D341Med (cell line): ENCODE measurements at places on chromosomes 1 and 21.

DNA sequence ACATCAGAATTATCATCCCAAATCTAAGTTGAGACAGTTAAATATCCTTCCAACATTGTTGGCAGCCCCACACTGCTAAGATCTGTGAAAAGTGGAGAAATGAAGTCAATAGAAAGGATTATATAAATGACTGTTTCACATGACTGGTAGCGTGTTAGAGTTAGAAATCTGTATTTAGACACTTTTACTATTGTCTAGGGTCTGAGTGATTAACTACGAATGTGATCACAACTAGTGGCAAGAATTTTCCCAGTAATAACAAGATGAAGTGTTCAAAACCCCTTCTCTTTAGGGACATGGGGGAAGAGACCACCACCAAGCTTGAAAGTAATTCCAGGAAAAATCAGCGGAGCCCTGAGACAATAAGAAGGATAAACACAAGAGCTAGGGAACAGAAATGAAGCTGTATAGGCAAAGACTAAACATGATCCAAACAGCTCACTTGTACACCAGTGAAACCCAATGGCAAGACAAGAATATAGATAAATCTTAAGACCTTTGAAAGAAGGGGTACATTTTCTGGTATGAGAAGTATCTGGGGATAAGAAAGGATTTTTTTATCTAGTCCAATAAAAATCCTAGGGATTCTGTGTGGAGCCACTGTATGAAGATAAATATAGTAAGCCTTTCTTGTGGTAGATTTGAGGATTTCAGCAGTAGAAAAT is 646.6 kb upstream of the USP24 start:
- DNase-seq = no peak

- DNase-seq = no peak
These were observed 1.5 kb downstream of the KIF1B start for GRCh38 chr1:10211805-10212410.

DNA sequence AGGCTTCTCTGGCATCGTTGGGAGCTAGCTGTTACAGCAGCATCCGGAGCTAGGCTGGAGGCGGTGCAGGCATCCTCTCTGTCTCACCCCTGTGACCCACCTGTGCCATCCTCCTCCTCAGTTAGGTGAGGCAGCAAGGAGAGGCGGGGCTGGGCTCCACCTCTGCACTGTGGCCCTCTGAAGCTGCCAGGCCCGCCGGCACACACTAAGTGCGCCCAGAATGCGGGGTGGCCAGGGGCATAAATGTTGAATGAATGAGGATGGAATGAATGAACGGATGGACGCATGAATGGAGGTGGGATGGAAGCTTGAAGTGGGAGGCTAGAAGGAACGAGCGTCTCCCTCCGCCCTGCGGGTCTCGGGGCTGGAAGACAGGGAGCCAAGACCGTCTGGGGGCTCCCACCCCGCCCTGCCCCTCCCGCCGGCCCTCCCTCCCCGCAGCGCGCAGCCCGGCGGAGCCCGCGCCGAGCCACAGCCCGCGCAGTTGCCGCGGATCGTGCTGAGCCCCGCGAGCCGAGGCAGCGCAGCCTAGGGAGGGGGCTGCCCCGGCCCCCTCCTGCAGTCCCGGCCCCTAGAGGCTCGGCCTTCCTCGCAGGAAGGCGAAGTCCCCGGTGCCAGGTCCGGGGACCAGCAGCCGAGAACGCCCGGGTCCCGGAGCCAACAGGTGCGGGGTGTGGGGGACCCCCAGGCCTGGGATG is at the start of gene HCRTR1:
Gene HCRTR1, plus strand, starts transcription at position 472 of the 698 bp plus-strand sequence. CDS start 1,504 bp downstream, outside the sequence.
- peak; percentile 58 for DNase-seq

- DNase-seq = no peak
These were observed 56.0 kb downstream of the CD46 start for GRCh38 chr1:207807690-207808321.

- no peak for DNase-seq
These were observed 13.8 kb downstream of the SSBP3 start for GRCh38 chr1:54392401-54392800.

- DNase-seq = no peak
These were observed 53.4 kb downstream of the ZBTB18 start for GRCh38 chr1:244104309-244105060.

DNA sequence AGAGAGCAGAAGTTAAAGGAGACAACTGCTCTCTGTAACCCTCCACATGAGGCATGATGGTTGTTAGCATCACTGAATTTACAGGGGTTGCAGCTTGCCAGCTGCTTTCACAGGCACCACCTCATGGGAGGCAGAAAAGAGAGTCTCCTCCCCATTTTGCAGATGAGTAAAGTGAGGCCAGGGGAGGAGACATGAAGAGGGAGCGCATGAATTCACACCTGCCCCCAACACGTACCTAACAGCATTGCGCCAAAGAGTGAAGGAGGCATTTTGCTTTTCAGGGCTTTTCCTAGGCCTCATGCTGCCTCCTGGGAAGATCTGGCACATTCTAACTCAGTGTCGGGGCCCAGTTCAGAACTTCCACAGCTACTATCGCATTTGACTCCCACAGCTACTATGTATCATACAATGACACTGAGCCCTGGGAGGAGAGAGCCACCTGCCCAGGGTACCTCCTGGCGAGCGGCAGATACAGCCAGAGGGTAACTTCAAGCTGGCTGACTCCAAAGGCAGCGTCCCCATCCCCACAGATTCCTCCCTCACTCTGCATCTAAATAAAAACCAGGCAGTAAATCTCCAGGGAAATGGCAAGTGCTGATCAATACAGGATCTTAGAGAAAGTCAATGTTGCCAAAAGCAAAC is 34.0 kb downstream of the GLIS1 start:
- no peak for DNase-seq

DNA sequence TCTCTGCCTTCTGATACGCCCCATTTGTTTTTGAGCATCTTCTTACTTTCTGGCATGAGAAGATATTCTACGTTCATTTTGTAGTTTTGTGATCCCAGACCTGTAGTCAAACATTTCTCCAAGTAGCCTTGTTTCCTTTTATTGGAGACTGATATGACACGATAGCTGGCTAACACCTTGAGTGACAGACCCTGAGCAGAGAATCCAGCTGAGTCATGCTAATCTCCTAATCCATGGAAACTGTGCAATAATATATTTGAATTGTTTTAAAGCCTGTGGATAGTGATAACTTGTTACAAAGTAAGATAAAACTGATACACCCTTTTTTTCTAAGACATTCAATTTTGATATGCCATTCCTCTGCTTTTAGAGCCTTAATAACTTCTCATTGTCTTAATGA is 1.2 kb upstream of the IFI44L start:
- no peak for DNase-seq

DNA sequence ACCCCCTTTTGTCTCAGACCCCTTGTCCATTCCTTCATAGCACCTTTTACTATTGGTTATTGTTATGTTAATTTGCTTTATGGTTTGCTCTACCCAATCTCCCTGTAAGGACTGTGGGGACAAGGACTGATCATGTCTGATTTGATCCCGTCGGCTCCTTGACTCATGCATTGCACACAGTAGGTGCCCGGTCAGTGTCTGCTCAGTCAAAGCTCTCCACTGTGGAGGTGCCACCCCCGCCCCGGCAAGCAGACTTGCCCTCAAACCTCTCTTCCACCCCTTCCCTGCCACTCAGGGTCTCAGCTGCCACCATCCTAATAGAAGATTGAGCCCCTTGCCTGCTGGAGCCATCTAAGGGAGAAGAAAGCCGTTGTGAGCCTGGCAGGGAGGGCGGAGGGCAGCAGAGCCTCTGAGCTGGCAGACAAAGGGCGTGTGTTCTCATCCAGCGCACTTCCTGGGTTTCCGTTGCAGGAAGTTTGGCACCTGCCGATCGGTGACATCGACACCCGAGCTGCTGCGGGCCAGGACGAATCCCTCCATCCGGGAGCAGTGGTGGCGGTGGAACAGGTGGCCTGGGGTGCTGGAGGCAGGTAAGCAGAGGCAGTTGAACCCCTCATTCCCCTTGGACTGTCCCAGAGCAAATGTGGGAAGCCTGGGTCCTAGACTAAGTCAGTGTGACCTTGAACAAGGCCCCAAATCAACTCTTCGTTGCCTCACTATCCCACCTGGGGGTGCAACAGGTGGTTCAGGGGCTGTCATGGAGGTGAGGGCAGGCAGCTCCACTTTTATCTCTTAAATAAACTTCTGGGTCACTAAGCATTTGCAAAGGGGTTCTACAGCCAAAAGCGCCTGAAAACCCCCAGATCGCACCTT is 2.2 kb upstream of the FBLIM1 start:
- no peak for DNase-seq

- DNase-seq = no peak
These were observed 28.3 kb downstream of the ARID1A start for GRCh38 chr1:26724118-26724517.

- no peak for DNase-seq
These were observed 1.4 kb upstream of the NUP133 start for GRCh38 chr1:229509576-229509975.

GRCh38 chr21:36989699-36990507 is 16.6 kb upstream of the RIPPLY3 start:
- DNase-seq = peak; percentile 99

DNA sequence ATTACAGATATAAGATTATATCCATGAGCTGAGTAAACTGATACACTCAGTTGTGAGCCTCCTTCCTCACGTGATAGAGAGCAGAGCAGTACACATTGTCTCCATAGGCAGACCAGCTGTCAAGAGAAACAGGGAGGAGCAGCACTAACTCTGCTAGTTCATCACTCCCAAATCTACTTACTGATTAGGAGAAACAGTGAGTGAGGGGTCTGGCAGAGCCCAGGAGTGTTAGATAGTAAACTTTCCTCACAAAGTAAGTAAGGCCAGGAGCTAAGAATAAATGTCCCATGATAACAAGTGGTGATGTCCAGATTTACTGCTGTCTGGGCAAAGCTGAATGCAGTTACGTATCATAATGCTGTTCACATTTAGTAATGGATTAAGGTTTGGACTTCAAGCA is 168.6 kb upstream of the KCNK2 start:
- no peak for DNase-seq

- no peak for DNase-seq
These were observed 112.2 kb upstream of the MROH9 start for GRCh38 chr1:170823120-170823519.

- no peak for DNase-seq
These were observed 177.5 kb downstream of the HIVEP3 start for GRCh38 chr1:41741244-41741643.

GRCh38 chr1:42177541-42177981 is 13.0 kb upstream of the GUCA2A start:
- no peak for DNase-seq

- DNase-seq = no peak
These were observed 38.6 kb downstream of the GPR3 start for GRCh38 chr1:27430903-27431600.

GRCh38 chr1:1534401-1535154 is 5.8 kb downstream of the TMEM240 start:
- peak; percentile 34 for DNase-seq

GRCh38 chr1:4612991-4613390 is 41.4 kb upstream of the AJAP1 start:
- DNase-seq = no peak

GRCh38 chr1:93671099-93671621 is 10.5 kb downstream of the BCAR3 start:
- DNase-seq = no peak

GRCh38 chr1:39829791-39830533 is 41.3 kb upstream of the BMP8B start:
- no peak for DNase-seq

DNA sequence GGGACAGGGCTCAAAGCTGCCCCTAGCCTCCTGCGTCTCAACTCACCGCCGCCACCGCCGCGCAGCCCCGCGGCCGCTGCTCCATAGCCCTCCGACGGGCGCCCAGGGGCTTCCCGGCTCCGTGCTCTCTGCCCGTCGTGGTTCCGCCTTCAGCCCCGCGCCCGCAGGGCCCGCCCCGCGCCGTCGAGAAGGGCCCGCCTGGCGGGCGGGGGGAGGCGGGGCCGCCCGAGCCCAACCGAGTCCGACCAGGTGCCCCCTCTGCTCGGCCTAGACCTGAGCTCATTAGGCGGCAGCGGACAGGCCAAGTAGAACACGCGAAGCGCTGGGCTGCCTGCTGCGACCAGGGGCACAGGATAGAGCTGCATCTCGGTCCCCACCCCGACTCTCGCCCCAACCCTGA is at the start of gene TNFRSF25:
Gene TNFRSF25, minus strand, starts transcription at position 151 of the 400 bp plus-strand sequence. Its CDS starts 66 bp downstream, at position 85.
- DNase-seq = no peak

- DNase-seq = no peak
These were observed 310.0 kb upstream of the SNX7 start for GRCh38 chr1:98351561-98351960.

- DNase-seq = no peak
These were observed 259.4 kb upstream of the DAB1 start for GRCh38 chr1:57683037-57683942.

GRCh38 chr1:55808263-55808662 is 593.1 kb upstream of the USP24 start:
- DNase-seq = no peak

DNA sequence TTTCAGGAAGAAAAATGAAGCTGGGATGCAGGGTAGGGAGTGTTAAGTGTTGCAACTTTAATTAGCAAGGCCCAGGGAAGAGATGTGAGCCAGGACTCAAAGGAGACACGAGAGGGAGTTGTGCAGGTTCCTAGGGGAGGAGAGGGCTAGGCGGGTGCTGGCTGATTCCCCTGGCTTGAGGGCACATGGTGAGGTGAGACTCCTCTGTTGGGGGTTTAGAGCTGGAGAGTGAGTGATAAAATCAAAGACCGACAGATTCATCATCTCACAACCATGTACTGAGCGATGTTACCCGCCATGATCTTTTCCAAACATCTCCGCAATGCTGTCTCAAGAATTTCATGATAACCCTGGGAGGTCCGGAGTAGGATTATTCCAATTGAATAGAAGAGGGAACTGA is 161.8 kb upstream of the CSF3R start:
- no peak for DNase-seq

- no peak for DNase-seq
These were observed 8.6 kb downstream of the UBE2U start for GRCh38 chr1:64212031-64212430.

- DNase-seq = no peak
These were observed 160.0 kb downstream of the PLXNA2 start for GRCh38 chr1:208084220-208084619.

DNA sequence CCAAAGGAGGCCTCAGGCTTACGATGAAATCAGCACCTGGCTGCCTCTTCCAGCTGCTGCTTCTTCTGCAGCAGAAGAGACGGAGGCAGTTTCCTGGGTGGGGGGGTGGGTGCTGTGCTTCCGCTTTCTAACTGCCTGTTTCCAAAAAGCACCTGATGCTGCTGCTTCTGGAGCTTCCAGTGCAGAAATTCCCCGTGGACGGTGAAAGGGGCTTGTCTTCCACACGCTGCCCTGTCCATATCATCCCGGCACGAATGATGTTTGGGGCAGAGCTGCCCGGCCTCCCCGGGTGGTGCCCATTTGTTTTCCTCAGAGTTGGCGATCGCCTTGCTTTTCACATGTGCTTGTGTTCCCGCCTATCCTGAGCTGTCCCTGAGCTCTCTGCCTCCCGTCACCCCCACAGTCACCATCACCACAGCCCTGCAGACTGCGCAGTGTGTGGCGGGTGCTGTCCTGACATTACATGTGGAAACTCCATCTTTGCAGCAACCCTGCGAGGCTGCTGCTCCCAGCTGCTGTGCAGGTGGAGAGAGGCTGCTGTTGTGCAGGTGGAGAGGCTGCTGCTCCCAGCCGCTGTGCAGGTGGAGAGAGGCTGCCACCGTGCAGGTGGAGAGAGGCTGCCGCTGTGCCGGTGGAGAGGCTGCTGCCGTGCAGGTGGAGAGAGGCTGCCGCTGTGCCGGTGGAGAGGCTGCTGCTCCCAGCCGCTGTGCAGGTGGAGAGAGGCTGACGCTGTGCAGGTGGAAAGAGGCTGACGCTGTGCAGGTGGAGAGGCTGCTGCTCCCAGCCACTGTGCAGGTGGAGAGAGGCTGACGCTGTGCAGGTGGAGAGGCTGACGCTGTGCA is 1.8 kb downstream of the TTLL10 start:
- peak; percentile 32 for DNase-seq

- no peak for DNase-seq
These were observed 1.7 kb downstream of the SNAP47 start for GRCh38 chr1:227736814-227737432.
